ENCODE measurements at places on chromosomes 4 and X.

DNA sequence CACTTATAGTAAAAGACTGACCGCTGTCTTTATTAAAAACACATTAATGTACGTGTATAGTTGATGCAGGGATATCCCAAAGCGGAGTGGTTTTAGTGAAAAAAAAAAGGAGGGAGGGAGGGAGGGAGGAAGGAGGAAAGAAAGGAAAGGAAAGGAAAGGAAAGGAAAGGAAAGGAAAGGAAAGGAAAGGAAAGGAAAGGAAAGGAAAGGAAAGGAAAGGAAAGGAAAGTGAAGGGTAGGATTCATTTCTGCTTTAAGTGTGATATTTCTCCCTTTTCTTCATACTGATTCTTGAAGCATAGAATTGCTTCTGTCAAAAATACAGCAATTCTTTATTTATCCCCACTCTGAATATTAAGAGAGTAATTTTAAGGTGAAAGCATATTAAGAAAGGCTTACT is 504.9 kb downstream of the PPP4R3C start:
- no peak for DNase-seq

DNA sequence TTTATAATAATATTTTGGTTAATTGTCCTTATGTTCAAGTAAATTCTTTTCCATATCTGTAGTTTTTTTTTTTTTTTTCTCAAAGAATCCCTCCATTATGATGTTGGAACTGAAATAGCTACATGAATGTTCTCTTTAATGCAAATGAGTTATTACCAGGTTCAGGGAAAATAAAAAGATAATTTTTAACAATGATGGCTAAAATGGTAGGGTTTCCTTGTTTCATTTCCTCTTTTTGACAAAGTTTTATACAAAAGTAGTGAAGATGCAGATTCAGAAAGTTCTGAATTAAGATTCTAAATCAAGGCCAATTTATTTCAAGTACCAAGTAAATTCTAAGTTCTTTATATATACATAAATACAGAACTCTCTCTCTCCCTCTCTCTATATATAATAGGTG is 779.0 kb upstream of the INTU start:
- no peak for DNase-seq

GRCh38 chr4:151015459-151016347 is 619 bp upstream of the LRBA start:
- DNase-seq: peak; percentile 95

- DNase-seq: no peak
These were observed 72.4 kb downstream of the PAPSS1 start for GRCh38 chr4:107647591-107647990.

GRCh38 chr4:87103086-87103485 is 117.3 kb downstream of the KLHL8 start:
- no peak for DNase-seq

- no peak for DNase-seq
These were observed 114.4 kb downstream of the SH3KBP1 start for GRCh38 chrX:19772822-19773628.

- DNase-seq: no peak
These were observed 236.2 kb upstream of the NUDT6 start for GRCh38 chr4:123158576-123158975.

- no peak for DNase-seq
These were observed 28.2 kb downstream of the PHKA1 start for GRCh38 chrX:72685810-72686456.

DNA sequence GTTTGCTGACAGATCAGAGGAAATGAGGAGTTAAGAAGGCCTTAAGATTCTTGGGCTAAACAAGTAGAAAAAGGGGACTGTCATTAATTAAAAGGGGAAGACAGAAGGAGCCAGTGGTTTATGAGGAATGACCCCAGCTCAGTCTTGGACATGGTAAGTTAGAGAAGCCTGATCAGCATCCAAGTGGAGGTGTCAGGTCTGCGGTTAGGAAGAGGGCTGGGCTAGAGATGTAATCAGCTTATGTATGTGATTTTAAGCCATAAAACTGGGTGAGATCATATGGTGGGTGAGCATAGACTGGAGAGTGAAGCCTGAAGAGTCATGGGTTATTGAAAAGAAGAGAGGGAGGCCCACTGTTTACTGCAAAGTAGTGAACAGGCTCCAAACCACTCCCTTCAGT is 246.1 kb downstream of the NR3C2 start:
- DNase-seq: no peak

GRCh38 chrX:30153881-30154260 is 61.5 kb upstream of the MAGEB2 start:
- no peak for DNase-seq

- no peak for DNase-seq
These were observed 135.9 kb upstream of the ARHGEF9 start for GRCh38 chrX:63920875-63921274.

Data from right kidney (tissue), 9 donors.